ENCODE measurements at places on chromosomes 2 and 18.

GRCh38 chr2:97699765-97700444, 13.5 kb upstream of the ZAP70 start:
- DNase-seq, result no peak

GRCh38 chr2:239597216-239597615, 196.4 kb upstream of the HDAC4 start:
- DNase-seq, result no peak

DNA sequence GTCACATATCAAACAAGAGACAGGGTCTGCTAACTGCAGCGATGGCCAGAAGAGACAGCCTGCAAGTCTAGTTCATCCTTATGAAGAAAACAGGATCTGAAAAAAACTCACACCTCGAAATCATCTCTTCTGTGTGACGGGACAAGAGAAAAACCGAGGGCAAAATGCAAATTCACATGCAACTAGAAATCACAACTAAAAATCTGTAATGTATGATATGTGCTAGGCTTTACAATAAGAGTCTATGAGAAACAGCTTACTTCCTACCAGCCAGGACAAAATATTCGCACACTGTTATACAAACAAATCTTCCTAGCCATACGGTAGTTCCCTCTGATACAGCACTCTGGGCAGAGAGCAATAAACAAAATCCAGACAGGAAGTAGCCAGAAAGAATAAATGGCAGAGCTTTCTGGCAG, 48.8 kb downstream of the ANKRD44 start:
- no peak for DNase-seq

DNA sequence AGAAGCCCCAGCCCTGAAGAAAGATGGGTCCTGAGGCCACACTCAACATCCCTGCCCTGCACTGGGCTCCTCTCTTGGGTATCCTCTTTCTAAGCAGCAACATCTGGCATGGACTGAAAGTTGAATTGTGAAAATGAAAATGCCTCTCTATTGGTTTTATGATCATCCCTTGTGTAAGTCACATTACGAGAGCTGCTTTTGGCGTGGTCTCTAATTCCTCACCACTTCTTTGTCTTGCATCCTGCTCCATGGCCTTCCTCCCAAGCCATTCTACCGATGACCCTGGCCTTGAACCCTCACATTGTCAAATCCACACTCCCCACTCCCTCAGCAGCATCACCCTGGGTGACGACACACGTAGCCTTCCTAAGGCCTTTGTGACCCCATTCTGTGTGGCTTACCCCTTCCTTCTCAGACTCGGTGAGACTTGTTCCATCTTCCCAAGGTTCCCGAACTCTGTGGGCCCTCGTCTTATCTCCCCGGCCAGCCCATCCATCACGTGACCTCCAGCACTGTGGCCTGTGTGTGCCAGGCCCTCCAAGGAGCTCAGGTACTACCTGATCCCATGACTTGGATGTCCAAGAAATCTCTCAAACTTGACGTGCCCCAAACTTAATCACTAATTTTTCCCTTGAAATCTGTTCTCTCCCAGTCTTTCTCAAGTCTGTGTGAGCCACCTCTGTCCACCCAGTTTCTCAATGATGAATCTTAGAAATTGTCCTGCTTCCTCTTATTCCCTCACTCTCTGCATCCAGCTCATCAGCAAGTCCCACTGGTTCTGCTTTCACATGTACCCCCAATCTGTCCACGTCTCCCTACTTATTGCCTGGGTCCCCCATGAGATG, 194.7 kb upstream of the HS6ST1 start:
- DNase-seq, result no peak

GRCh38 chr2:102119255-102119654, 23.3 kb upstream of the IL1R1 start:
- no peak for DNase-seq

GRCh38 chr2:149568138-149568537, 19.4 kb downstream of the MMADHC start:
- no peak for DNase-seq

GRCh38 chr2:60629801-60630385, 76.4 kb upstream of the BCL11A start:
- DNase-seq, result no peak

DNA sequence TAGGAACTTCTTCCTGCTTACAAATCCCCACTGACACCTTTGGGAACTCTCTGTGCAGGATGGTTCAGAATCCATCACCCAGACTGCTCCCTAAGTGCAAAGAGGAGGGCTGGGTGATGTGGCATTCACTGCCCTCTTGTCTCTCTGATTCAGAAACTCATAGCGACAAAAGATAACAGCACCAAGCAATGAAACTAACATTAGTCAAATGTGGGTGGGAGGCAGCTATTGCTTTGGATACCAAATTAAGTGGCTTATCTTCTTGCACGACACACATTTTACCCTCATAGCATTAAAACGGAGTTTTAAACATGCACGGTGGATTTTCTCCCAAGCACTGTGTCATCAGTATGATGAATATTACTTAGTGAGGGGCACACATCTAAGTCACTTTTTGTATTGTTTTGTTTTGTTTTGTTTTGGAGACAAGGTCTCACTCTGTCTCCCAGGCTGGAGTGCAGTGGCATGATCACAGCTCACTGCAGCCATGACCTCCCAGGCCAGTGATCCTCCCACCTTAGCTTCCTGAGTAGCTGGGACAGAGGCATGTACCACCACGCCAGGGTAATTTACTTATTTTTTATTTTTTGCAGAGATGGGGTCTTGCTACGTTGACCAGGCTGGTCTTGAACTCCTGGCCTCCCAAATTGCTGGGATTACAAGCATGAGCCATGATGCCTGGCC, 40.9 kb upstream of the NEB start:
- DNase-seq, result no peak

DNA sequence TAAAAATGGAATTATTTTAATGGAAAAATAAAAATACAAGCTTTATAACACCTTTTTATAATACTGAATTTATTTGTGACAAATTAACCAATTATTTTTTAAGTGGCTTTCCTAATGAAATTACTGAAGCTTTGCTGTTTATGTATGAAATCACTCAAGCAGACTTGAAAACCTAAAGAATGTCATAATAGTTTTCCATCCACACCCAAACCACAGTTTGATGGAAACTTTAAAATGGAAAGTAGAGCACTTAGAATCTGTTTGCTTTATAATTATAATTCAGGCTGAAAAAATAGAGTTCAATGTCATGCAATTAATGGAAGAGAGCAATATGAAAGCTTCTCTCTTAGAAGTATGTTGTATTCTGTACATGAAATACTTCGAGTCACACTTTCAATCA, 31.6 kb upstream of the WDR75 start:
- no peak for DNase-seq

DNA sequence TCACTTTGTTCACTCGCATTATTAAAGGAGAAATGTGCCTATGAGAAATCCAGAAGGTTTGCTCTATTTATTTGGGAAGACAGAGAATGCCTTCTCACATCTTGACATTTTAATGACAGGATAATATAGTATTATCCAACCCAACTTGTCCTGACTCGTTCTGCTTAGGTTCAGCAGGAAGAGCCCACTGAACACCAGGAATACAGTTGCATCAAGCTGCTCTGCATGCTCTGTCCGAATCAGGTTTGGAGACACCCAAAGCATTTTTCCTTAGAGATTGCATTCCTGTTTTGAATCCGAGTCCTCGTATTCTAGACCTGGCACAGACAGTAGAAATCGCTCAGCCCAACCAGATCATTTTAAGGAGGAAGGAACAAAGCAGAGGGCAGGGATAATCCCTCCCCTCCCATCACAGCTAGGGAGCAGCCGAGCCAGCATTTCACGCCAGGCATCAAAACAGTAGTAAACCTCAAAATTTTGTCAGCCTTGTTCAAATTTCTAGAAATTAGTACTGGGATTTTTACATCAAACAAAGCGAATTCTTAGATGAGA, 837.4 kb upstream of the ID2 start:
- no peak for DNase-seq

- no peak for DNase-seq
These were observed 6.3 kb upstream of the SFT2D3 start for GRCh38 chr2:127694986-127695385.

GRCh38 chr2:144310484-144310883, 209.4 kb downstream of the ZEB2 start:
- DNase-seq, result no peak

GRCh38 chr18:3424280-3424890, 25.6 kb upstream of the TGIF1 start:
- DNase-seq, result no peak

DNA sequence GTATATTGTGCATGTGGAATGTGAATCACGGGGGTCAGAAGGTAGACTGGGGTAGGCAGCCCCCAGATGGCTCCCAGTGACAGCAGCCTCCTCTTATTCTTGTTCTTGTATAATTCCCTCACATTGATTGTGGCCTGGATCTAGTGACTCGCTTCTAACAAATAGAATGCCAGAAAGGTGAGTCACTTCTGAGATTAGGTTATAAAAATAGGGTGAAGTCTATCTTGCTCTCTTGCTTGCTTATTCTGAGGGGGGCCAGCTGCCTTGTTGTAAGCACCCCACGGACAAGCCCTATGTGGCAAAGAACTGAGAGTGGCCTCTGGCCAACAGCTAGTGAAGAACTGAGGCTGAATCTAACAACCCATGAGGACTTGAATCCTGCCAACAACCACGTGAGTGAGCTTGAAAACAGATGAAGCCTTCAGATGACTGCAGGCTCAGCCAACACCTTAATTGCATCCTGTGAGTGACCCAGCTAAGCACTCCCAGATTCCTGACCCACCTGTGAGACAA, 15.6 kb upstream of the RMND5A start:
- no peak for DNase-seq

DNA sequence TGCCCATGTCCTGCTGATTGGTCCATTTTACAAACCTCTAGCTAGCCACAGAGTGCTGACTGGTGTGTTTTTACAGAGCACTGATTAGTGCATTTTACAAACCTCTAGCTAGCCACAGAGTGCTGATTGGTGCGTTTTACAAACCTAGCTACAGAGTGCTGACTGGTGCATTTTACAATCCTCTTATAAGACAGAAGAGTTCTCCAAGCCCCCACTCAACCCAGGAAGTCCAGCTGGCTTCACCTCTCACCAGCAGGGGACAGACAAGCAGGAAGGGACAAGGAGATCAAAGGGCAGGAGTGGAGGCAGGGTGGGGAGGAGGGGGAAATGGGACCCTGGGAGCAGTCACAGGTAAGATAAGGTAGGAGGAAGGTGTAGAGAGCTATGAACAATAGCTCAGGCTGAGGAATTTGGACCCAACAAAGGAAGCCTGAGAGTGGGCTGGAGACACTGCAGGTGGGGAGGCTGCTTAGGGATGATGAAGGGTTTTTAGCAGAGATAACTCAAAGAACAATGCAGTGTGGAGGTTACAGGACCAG, 37.1 kb downstream of the SH2D6 start:
- DNase-seq, result no peak

- DNase-seq, result no peak
These were observed 1587.5 kb upstream of the PIK3C3 start for GRCh38 chr18:40367576-40367975.

DNA sequence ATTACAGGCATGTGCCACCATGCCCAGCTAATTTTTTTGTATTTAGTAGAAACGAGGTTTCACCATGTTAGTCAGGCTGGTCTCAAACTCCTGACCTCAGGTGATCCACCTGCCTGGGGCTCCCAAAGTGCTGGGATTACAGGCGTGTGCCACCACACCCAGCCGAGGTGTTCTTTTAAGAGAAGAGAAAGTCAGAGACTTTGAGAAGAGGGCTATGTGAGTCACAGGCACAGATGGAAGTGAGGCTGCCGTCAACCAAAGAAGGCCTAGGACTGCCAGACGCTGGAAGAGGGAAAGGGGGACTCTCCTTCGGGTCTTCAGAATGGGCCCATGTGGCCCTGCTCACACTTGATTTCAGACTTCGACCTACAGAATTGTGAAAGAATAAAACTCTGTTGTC, 67.2 kb upstream of the SH3BP4 start:
- no peak for DNase-seq

DNA sequence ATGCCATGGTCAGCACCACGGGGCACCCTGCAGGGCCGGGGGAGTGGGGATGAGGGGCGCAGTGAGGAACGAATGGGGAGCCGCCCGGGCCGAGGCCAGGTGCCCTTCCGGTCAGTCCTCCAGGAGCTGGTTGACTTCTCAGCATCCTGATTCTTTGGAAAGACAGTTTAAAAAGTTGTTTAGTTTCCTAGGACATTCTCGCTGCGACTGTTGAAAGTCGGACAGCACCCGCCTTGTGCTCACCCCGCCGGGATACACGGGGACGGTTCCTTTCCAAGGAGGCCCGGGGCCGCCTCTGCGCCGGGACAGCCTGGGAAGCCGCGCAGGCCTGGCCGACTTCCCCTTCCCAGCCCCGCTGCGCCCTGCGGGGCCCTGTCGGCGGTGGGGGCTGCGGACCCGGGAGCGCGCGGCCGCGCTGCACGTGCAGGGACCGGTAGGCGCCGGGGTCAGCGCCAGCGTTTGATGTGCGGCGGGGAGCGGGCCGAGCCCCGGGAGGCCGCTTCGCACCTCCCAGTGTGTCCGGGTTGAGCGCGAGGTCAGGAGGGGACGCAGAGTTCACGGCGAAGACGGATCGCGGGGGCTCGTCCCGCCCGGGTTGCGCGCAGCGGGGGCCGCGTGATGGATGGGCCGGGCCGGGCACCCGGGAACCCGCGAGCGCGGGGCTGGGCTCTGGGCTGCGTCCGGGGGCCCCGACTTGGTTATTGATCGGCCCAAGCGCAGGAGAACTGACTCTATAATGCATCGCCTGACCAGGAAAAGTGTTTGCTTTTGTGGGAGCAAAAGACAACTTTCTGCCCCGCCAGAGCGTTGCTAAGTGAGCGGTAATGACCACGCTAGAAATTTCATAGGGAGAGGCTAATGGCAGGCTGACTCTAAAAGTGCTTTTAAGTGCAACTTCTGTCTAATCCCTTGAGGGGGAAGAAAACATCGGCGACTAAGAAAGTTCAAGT, 28.0 kb upstream of the SMIM21 start:
- DNase-seq, result no peak

GRCh38 chr2:59333007-59333406, 1091.9 kb upstream of the FANCL start:
- DNase-seq, result no peak

- no peak for DNase-seq
These were observed 34.4 kb downstream of the VRK2 start for GRCh38 chr2:58081000-58081399.

DNA sequence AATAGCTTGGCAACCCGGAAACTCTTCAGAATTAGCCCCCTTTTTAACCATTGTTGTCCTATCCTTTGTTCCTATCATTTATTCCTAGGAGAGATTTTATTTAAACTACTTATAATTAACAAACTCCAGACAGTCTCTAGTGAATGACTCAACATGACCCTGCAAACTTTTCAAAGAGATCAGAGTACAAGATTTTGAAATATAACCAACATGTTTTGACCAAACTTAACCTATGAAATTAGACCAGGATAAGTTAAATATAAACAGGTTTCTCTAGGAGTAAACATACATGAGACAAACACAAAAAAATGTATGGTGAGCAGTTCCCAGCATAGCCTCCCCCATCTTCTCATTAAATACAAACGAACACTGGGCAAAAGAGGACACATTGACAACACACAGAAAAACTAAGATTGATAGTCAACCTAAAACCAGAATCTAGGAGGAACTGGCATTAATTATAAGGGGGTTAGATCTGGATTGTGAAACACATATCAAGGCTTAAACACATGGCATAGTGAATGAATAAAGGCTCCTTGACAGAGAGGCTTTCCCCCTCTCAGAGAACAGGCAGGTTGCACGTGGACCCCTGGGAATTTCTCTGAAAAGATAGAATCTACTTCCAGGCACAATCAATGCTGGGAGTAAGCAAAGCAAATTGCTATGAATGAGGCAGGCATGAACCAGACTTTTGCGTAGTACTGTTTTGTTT, 284.1 kb downstream of the IRS1 start:
- DNase-seq, result no peak

Measured in left renal pelvis (tissue), 4 donors.